H54 (cell line): ENCODE measurements at places on chromosomes 4 and X.

GRCh38 chr4:189202182-189202868 is 738.3 kb upstream of the FRG1 start:
- DNase-seq = peak; percentile 31

GRCh38 chrX:154429711-154430110 is 1.2 kb downstream of the ATP6AP1 start:
- no peak for DNase-seq

DNA sequence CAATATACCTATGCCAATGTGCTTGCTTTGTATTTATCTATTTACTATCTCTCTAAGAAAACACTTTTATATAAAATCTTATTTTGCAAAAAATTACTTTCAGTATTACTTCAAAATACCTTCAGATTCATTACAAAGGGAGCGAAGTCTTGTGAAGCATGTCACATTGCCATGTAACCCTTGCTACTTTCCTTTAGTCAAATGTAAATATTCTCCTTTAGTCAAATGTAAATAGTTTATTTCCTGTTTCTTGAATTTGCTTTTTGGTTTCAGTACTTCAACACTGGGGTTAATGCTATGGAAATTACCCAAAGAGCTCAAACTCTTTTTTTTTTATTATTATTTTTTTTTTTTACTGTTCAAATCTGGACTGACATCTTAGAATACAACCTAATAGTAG is 383.3 kb downstream of the GRXCR1 start:
- no peak for DNase-seq

- no peak for DNase-seq
Measured at GRCh38 chr4:53767482-53767881, 176.2 kb upstream of the LNX1 start.

DNA sequence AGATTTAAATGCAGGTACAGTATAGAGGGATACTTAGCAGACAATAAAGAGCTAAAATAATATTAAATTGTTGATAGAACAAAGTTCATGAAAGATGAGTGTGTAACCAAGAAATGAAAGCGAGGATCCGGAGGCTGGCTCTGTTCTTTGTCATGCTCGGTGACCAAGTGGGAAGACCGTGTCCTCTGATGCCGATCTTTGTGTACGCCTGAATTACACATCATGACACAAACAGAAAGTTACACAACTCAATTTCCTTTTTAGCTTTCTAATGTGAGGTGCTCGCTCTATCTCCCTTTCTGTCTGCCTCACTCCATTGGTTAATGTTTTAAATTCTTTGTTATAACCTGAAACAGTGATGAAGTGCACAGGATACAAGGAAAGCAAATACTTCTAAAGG is 114.8 kb upstream of the NEIL3 start:
- no peak for DNase-seq

DNA sequence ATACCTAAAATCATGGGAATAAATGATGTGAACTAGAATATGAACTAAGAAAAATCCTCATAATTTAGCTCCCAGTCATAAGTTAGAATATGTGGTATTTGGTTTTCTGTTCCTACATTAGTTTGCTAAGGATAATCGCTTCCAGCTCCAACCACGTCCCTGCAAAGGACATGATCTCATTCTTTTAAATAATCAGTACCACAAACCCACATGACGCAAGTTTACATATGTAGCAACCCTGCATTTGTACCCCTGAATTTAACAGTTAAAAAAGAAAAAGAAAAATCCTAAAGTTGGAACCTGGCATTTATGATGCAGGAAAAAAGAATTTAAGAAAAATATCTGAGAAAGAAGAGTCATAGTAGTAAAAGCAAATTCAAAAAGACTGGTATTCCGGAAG is 13.3 kb downstream of the UBA6 start:
- no peak for DNase-seq

- no peak for DNase-seq
Measured at GRCh38 chr4:154421618-154422017, 70.0 kb downstream of the DCHS2 start.

- DNase-seq = no peak
Measured at GRCh38 chrX:1511829-1512228, 25.2 kb downstream of the P2RY8 start.

- no peak for DNase-seq
Measured at GRCh38 chr4:122689972-122690371, 42.5 kb upstream of the BBS12 start.
